DMS79 treated with DMSO at 0.1 percent for 48 hours (cell line): ENCODE measurements at places on chromosomes 3 and 15.

- no peak for DNase-seq
Observed at GRCh38 chr15:100090411-100090810, 251.4 kb downstream of the ADAMTS17 start.

DNA sequence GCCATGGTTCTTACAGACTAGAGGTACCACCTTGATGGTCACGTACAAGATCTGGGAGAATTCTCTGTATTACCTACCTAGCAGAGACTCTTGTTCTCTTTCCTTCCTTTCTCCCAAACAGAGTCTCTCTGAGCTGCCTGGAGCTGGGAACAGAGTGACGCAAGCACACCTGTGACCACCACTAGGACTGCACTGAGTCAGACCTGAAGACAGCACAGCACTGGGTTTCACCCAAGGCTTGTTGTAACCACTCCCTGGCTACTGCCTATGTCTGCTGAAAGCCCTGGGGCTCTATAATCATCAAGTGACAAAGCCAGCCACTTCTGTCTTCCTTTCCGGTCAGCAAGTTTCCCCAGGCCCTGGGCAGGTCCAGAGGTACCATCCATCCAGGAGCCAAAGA is 293.3 kb upstream of the CNTN4 start:
- no peak for DNase-seq

DNA sequence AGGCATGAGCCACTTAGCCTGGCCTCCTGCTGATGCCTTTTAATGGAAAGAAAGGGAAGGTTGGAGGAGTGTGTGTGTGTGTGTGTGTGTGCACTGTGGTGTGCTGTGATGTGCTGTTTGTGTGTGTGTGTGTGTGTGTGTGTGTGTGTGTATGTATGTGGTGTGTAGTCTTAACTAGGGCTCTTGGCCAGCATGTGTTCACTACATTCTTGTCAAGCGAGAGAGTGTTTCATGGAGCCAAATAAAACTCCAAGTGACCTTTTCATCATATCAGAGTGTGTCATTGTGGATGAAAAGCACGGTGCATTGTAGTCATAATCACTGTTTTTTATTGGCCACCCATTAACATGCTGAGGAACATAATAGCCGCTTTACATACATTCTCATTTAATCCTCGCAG is 30.8 kb upstream of the BHLHE40 start:
- no peak for DNase-seq

- no peak for DNase-seq
Observed at GRCh38 chr15:69652293-69652692, 199.7 kb downstream of the RPLP1 start.

- DNase-seq = no peak
Observed at GRCh38 chr3:95148107-95148506, 1085.2 kb downstream of the NSUN3 start.

GRCh38 chr3:108525971-108526370 is 15.6 kb upstream of the MYH15 start:
- no peak for DNase-seq

- DNase-seq = peak; percentile 92
Observed at GRCh38 chr3:112043621-112044201, 9.2 kb downstream of the TMPRSS7 start.

DNA sequence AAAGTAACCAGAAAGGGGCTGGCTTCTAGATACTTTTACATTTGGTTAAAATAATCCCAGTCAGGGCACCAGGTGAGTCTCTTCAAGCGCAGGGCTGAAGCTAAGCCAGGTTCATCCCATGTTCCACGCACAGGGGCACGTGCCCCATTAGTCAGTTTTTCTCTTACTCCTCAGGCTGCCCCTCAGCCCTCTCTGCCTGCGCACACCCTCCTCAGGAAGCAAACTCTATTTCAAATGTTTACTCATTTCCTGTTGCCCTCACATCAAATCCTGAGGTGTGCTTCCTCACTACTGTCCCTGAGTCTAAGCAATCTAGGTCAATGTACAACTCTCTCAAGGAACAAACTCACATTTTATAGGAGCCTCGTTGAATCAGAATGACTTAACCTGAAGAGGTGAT is 48.5 kb downstream of the THBS1 start:
- no peak for DNase-seq

DNA sequence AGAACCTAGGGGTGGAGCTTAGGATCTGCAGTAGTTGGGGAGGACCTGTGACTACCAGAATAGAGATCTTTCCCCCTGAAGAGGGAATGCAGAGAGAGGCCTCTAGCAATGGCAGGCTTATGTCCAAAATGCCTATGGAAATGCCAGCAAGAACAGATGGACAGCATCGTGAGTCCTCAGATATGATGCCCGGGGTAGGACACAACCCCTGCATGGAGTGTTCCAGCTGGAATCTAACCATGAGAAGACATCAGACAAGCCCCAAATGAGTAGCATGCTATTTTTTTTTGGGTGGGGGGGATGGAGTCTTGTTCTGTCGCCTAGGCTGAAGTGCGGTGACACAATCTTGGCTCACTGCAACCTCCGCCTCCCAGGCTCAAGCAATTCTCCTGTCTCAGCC is 111.5 kb downstream of the ITPR1 start:
- DNase-seq = no peak

GRCh38 chr3:32482693-32483092 is 20.0 kb downstream of the CMTM6 start:
- DNase-seq = no peak

GRCh38 chr15:36940636-36941260 is 159.6 kb downstream of the MEIS2 start:
- DNase-seq = no peak

DNA sequence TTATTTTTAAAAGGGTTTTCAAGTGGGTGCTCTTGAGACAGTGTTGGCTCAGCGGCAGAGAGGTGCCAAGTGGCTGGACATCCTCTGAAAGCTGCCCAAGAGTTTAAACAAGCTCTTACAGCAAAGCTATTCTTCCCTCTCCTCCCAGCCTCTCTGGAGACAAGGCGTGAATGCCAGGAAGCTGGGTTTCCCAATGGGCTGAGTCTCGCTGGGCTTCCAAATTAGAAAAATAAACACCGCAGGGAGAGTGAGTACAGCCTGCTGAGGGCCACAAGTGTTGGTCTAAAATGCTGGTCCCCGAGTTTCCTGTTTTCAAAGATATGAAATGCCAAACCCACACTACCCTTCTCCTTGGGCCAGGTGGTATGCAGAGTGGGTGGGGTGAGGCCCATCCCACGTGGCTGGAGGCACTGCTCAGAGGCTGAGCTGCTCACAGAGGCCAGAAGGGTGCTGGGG is 36.4 kb downstream of the ZDHHC3 start:
- peak; percentile 82 for DNase-seq

DNA sequence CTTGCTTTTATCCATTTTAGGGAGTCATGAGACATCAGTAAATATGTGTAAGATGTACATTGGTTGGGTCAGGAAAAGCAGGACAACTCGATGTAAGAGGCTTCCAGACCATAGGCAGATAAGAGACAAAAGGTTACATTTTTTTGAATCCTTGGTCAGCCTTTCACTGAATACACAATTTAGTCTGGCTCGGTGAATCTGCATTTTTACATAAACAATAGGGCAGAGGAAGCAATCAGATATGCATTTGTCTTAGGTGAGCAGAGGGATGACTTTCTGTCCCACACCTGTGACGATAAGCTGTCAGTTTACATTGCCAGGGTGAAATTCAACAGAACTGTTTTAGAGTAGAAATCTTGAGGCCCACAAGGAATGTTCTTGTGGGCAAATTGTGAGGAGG is 20.6 kb downstream of the NPAP1 start:
- no peak for DNase-seq

DNA sequence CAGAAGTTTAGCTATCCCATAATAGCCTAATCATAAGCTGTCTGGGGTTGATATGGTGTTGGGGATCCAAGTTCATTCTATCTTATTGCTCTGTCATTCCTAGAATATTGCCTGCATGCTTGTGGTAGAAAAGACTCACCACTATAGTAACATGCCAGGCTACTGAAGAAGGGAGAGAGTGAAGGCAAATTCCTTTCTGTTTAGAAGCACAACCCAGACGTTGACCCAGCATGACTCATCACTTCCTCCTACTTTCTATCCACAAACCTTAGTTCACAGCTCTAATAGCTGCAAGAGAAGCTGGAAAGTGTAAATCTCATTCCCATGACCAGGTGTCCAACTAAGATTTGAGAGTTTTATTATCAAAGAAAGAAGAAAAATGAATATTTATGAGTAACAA is 57.8 kb upstream of the NMD3 start:
- no peak for DNase-seq

GRCh38 chr15:77862651-77863104 is 214.8 kb downstream of the TBC1D2B start:
- no peak for DNase-seq

- DNase-seq = no peak
Observed at GRCh38 chr15:39336926-39337325, 244.0 kb upstream of the THBS1 start.
